ENCODE measurements at places on chromosomes 5 and 9.

DNA sequence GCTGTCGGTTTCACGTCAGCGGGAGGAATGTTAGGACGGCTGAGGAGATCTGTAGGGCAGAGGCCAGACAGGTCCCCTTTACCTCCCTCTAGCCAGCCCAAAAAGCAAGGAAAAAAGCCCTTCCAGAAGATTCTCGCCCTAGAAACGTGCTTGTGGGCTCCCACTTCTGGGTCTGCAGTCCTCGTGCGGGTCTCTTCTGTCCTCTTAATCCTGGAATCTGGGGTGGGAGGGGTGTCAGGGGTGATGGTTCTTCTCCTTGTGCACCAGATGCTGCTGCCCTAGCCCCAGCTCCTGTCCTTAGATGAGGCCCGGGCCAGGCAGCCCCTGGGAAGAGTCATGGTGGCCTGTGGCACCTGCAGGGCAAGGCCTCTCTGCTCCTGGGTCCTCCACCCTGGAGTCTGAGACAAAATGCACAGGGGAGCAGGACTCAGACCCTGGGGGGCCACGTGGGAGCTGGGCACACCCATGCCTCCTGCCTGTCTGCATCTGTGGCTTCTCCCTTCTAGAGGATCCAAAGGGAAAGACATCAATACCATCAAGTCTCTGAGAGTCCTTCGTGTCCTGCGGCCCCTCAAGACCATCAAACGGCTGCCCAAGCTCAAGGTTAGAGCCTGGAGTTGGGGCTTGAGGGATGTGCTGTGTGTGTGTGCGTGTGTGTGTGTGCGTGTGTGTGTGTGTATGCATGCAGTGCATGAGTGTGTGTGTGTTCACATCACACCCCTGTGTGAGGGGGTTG lies 174.2 kb downstream of the CACNA1B start:
- DNase-seq: no peak

GRCh38 chr5:132675936-132676689 lies 2.3 kb downstream of the IL4 start:
- DNase-seq: no peak

DNA sequence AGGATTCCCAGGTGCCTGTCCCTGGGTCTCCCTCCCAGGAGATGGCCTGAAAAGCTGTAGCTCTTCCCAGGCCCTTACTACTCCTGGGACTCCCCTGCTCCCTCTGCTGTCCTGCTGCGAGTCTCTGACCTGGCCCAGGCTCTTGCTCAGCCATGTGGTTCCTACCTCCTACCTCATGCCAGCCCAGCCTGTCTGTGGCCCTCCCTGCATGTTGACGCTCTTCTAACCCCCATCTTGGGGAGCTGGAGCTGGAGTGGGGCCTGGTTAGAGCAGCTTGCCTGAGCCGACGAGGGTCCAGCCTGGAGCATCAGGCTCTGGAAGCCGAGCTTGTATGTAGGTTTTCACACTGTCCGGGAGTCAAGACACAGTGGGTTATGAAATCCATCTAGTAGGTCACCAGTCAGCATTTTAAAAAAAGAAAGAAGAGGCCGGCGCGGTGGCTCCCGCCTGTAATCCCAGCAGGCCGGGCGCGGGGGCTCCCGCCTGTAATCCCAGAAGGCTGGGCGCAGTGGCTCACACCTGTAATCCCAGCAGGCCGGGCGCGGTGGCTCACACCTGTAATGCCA lies 244.4 kb downstream of the FANCC start:
- DNase-seq: no peak

DNA sequence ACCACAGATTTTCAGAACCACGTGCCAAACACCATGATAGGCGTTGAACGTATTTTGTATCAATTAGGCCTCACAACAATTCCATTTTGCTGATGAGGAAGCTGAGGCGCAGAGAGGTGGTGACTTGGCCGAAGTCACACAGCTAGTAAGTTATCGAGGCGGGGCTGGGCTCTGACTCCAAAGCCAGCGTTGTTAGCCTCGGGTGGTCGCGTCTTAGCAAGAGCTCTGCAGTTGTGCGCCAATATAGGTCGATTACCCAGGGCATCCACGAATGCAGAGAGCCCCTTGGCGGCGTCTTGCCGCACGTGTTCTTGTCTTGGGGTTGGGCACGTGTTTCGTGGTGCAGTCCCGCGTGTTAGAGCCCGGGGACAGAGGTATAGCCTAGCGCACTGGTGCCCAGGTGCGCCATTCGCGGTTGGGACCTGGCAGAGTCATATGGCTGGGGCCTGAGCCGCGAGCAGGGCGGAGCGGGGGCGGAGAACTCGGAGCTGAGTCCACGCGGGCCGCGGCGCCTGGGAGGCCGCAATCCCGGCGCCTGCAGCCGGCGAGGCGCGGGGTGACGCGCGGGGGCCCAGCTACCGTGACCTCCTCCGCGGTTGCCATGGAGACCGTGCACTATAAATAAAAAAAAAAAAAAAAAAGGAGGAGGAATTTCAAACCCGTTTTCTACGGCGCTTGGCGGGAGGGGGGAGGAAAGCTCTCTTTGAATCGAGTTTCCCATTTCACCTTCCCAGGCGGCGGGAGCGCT lies 62.3 kb downstream of the CXXC5 start:
- DNase-seq: peak; percentile 32

DNA sequence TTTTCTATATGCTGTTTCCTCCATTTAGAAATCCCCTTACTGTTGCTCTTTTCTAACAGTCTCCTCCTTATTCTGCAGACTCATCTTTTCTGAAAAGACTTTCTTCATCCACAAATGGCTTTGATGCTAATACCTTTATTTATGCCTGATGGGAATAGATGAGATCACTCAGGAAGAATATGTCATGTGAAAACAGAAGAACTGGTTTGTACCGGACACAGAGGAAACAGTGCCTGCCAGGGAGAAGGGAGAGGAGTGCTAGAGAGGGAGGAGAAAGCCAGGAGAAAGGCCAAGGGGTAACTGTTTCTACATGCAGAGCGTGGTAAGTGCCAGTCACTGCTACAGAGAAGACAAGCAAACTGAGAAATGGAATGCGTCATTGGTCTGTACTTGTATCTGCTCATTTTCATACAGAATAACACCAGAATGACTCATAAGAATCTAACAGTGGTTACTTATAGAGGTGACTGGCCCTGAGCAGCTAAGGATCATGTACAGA lies 45.9 kb upstream of the PJA2 start:
- peak; percentile 87 for DNase-seq

- DNase-seq: peak; percentile 2
Observed at GRCh38 chr5:112492291-112492690, 73.2 kb upstream of the EPB41L4A start.

GRCh38 chr9:72443855-72444254 lies 77.6 kb upstream of the TMC1 start:
- no peak for DNase-seq

- DNase-seq: no peak
Observed at GRCh38 chr5:89125372-89125771, 242.4 kb upstream of the MEF2C start.

DNA sequence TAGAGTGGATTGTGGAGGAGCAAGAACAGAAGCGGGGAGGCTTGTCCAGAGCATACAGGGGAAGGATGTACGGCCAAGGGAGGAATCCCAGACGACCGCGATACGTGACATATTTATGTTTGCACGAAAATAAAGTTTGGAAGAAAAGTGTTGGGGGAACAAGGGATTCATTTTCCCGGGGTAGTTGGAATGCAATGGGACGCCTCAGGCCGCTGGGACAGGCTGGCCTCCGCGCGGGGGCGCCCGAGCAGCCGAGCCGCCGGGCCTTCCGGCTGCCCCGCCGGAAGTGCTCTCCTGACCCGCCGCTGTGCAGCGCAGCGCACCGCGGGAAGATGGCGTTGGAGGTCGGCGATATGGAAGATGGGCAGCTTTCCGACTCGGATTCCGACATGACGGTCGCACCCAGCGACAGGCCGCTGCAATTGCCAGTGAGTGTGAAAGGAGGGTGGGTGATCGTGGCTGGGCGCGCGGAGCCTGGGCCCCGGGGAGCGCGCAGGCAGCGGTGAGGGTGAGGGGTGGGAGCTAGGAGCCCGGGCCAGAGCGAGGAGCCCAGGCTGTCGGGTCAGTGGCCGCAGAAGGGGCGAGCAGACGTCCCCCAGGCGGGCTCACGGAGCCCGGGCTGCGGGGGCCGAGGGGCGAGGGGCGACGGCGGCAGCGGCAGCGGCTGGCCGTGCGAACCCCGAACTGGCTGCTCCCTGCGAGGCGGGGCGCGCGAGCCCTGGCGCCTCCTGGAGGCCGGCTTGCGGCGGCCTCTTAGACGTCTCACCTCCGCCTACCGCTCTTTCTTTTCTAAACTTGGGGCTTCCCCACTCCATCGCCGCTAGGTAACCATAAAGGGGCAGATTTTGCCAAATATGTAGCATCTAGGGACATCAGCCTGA lies at the start of gene PHAX:
Gene PHAX, plus strand, starts transcription at position 317 of the 881 bp plus-strand sequence. Its CDS starts 16 bp downstream, at position 333.
- DNase-seq: peak; percentile 55

DNA sequence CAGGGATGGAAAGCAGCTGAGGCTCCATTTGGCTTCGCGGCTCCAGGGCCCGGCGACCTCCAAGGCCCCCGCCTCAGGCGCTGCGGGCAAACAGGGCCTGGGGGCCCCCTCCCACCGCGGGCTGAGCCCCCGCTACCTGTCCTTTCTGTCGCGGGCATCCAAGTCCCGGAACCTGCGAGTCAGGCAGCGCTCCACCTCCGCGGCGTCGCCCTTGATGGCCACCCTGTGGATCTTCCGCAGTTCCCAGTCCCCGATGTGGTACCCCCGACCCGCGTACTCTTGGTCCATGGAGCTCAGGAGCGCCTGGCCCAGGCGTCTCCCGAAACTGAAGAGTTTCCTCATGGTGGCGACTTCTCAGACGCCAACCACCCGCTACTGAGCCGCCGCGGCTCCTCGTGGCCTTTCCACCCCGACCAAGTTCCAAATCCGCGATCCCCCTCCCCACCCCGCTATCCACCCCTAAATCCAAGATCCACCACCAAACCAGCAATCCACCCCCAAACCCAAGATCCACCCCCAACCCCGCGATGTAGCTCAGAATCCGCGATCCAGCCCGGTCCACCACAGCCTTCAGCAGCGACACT lies 86.5 kb upstream of the CCDC180 start:
- no peak for DNase-seq

DNA sequence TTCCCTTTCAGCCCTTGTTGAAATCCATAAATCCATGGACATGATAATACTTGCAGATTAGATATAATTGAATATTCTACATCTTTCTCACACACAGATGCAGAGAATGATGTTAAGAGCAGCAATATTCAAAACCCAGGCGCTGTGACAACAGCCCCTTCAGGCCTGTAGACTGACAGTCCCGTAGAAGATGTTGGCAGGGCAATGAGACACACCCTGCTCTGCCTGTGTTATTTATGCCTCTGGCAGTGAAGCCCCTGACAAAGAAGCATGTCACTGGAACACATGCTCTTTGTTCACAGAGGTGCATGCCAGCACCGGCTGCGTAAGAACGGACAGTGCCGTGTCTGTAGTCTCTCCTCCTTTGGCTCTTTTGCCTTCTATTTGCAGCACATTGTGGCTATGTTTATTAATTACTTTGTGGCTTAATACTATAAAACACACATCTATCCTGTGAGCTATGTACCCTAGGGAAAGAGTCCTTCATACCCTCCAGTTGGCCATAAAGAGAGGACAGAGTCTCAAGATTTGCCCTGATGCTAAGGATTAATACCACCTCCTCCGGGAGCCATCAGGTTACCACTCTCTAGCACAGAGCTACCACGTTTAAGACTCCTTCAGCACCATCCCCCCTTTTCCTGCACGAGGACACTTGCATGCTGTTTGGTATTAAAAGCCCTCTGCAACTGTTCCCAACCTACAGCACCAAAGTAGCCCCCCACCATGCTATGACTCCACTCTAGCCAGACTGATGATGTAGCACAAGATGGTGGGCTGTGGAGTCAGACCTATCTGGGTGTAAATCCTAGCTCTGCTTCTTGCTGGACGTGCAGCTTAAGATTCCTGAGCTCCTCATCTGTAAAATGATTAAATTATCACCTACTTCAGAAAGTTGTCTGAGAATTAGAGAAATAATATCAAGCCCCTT lies 2.0 kb upstream of the ANP32B start:
- peak; percentile 45 for DNase-seq

- no peak for DNase-seq
Observed at GRCh38 chr5:109247986-109248385, 161.8 kb downstream of the PJA2 start.

GRCh38 chr5:141611289-141611688 lies 7.5 kb downstream of the DIAPH1 start:
- no peak for DNase-seq

DNA sequence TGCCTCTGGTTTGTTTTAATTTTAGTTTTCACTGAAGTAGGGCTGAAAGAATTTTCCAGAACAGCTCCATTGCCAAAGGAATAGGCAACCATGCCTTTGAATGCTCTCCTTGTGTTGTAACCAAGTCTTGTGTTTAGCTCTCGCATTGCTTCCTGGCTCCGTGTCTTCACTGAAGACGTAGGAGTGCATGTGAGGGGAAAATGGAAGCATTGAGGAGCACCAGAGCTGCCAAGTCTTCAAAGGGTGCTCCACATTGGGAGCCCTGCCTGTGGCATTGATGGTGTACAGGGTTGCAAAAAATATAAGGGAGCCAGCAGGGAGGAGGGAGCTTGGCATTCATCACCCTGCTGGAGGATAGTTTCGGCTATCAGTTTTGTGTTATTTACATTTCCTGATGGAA lies 86.6 kb downstream of the NTRK2 start:
- DNase-seq: no peak

DNA sequence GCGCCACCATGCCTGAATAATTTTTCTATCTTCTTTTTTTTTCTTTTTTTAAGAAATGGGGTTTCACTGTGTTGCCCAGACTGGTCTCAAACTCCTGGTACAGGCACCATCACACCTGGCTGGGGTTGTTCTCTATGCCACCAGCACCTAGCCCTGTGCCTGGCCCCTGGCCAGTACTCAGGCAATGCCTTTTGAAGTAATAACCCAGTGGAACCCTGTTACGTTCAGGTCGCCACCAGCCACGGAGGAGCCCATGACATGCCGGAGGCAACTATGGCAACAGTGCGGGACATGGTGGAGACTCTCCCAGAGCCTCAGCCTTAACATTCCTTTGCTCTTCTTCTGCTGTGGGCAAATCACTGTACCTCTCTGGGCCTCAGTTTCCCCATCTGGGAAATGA lies 14.1 kb downstream of the COL15A1 start:
- DNase-seq: no peak

DNA sequence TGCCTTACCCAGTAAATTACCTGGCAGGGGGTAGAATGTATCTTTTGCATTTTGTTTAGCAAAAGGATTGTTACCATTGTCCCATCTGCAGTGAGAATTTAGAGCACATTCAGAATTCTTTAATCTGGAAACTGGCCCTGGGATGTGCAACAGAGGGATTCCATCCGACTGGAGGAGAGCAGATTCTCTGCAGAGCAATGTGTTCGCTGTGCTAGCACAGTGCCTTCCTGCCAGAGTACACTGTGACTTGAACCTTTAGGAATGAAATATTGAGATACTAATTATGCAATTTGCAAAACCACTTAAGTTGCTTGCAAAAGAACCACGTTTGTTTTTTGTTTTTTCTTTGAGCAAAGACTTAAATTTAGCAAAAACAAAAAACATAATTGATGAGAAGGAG lies 22.5 kb upstream of the DMRT1 start:
- no peak for DNase-seq

Measured in NCI-H446 treated with DMSO at 0.1 percent for 48 hours (cell line).